ENCODE measurements at places on chromosomes 12 and 14. TPM values are rescaled to one million over a fixed set of nuclear protein-coding genes. Genes with fewer than 3 reads are reported as not detected.

Gene C12orf56
- 1.3 TPM for total RNA-seq

Gene NPFF
- 1.5 TPM for total RNA-seq

Gene PPFIA2
- total RNA-seq, result 0.16 TPM

Gene REC8
- total RNA-seq, result 151 TPM

Gene BTBD7
- 12.4 TPM for total RNA-seq

Gene AICDA
- total RNA-seq, result not detected

Gene PPHLN1
- 42.2 TPM for total RNA-seq

Gene RAD51AP1
- 15.8 TPM for total RNA-seq

Gene OAS3
- 4.6 TPM for total RNA-seq

Gene LRFN5
- 0.33 TPM for total RNA-seq

Gene DBX2
- total RNA-seq, result not detected

Gene NTF3
- total RNA-seq, result 0.16 TPM

Gene TMEM233
- 0.25 TPM for total RNA-seq

Gene KRT2
- total RNA-seq, result not detected

Gene SLC25A21
- 3.4 TPM for total RNA-seq

Gene PRMT5
- 58.3 TPM for total RNA-seq

Gene LMNTD1
- not detected for total RNA-seq

Gene TOMM20L
- total RNA-seq, result not detected

Gene SLC6A15
- 0.65 TPM for total RNA-seq

Gene TUBA1A
- total RNA-seq, result 754 TPM

Gene LRRC23
- 11.8 TPM for total RNA-seq

Gene PLEKHD1
- under 0.01 TPM for total RNA-seq

Gene SCN8A
- total RNA-seq, result 1.6 TPM

Gene TSHR
- total RNA-seq, result 7.2 TPM

Gene TAS2R13
- total RNA-seq, result 0.38 TPM

Gene PAX9
- 0.49 TPM for total RNA-seq

Gene PLA2G1B
- total RNA-seq, result not detected

Gene BMP4
- total RNA-seq, result 8.8 TPM

Gene NACA
- total RNA-seq, result 842 TPM

Gene SMCO2
- not detected for total RNA-seq

Gene C14orf132
- total RNA-seq, result 5.7 TPM

Gene ALKBH2
- 26.2 TPM for total RNA-seq

Gene APOF
- not detected for total RNA-seq

Gene GLIPR1L2
- 0.16 TPM for total RNA-seq

Gene ANO2
- not detected for total RNA-seq

Gene PLEKHA5
- total RNA-seq, result 15.2 TPM

Gene LTBP2
- total RNA-seq, result 170 TPM

Gene MYF5
- total RNA-seq, result not detected

Gene C12orf60
- total RNA-seq, result 0.65 TPM

Gene GPR65
- total RNA-seq, result not detected
